ENCODE measurements at places on chromosomes 11 and 22.

DNA sequence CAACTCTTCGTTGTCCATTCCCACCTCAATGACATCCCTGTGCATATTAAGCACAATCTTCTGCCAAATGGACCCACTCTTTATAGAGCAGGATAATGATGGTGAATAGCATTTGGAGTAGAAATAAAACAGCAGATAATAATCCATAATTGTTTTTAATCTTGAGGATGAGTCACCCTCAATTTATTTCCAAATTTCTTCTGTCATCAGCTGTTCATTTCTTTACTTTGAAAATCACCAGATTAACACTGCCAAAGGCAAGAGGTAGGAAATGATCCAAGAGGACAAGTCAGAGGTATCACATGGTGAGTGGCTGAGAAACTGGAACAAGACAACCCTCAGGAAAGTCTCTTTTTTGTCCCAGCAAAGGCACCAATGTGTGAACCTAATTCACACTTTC, 7.3 kb upstream of the AMBRA1 start:
- no peak for DNase-seq

DNA sequence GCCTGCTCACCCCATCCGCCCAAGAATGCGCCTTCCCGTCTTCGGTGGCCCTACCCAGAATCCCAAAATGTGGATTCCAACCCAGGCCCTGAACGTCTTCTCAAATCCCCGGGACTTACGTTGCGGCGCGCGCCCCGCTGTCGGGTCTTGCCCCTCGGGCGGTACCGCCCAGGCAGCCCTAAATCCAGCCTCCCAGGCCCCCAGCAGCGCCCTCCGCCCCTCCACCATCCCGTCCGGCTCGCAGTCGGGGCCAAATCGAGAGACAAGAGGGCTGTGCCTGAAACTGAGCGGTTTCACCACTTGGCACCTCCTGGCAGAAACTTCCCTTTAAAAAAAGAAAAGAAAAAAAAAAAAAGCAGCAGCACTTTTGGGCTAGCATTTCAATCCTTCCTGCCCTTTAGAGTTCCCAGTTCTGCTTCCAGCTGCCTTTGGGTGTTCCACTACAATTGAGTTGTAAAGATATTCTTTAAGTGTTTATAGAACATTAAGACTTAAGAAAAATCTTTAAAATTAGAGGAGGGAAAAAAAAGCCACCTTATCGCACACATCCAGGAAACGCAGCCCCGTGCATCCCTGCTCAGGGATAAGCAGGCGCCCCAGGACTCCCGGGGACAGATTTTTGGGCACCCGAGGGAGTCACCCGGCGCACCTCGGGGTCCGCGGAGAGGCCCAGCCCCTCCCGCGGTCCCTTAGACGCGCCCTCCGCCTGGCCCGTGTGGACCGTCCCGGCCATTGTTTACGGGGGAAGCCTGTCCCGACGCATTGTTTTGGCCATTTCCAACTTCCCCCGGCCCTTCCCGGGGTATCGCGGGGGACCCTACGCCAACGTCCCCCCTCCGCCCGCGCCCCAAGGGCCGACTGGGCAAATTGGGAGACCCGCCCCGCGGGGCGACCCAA, 57.6 kb downstream of the KCNJ4 start:
- DNase-seq: no peak

GRCh38 chr11:2265396-2265795, 5.0 kb downstream of the ASCL2 start:
- no peak for DNase-seq

DNA sequence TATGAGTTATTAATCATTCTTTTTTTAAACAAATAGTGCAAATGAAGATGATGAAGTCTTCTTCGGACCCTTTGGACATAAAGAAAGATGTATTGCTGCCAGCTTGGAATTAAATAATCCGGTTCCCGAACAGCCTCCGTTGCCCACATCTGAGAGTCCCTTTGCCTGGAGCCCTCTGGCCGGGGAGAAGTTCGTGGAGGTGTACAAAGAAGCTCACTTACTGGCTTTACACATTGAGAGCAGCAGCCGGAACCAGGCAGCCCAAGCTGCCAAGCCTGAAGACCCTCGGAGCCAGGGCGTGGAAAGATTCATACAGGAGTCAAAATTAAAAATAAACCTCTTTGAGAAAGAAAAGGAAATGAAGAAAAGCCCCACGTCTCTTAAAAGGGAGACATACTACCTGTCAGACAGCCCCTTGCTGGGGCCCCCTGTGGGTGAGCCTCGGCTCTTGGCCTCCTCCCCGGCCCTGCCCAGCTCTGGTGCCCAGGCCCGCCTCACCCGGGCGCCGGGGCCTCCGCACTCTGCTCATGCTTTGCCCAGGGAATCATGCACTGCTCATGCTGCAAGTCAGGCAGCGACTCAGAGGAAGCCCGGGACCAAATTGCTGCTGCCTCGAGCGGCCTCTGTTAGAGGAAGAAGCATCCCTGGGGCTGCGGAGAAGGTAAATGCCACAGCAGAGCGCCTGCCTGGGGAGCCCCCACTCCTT, 11.8 kb downstream of the GTSE1 start:
- no peak for DNase-seq

DNA sequence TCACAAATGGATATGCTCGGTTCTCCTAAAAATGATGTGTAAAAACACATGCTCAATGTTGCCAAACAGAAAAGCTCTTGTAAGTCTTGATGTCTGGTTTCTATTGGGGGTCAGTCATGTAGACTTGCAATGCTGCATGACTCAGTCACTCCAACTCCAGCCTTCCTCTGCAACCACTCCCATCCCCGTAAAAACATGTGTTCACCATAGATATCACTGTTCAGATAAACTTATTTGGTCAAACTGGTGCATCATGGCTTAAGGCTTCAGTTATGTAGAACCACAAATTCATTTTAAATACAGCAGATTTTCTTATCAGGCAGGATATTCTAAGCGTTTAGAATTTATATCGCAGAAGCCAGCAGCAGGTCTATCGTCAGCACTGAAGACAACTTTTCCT, 298.4 kb upstream of the LUZP2 start:
- DNase-seq: no peak

DNA sequence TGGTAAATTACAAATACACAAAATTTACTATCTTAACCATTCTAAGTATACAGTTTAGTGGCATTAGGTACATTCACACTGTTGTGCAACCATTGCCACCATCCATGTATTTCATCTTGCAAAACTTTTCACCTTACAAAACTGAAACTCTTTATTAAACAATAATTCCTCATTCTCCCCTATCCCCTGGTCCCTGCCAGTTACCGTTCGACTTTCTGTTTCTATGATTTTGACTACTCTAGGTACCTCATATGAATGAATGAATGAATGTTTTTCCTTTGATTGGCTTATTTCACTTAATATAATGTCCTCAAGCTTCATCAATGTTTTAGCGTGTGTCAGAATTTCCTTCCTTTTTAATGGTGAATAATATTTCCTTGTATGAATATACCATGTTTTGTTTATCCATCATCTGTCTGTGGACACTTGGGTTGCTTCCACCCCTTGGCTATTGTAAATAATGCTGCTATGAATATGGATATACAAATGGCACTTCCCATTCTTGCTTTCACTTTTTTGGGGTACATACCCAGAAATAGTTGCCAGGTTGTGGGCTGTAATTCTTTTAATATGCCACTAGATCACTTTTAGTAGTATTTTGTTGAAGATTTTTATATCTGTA, 93.0 kb downstream of the UVRAG start:
- no peak for DNase-seq

- peak; percentile 45 for DNase-seq
These were observed 873 bp upstream of the SCO2 start for GRCh38 chr22:50526108-50526833.

GRCh38 chr11:27839226-27839913, 139.1 kb upstream of the BDNF start:
- peak; percentile 31 for DNase-seq

- no peak for DNase-seq
These were observed 54.3 kb downstream of the TSPAN18 start for GRCh38 chr11:44780940-44781631.

DNA sequence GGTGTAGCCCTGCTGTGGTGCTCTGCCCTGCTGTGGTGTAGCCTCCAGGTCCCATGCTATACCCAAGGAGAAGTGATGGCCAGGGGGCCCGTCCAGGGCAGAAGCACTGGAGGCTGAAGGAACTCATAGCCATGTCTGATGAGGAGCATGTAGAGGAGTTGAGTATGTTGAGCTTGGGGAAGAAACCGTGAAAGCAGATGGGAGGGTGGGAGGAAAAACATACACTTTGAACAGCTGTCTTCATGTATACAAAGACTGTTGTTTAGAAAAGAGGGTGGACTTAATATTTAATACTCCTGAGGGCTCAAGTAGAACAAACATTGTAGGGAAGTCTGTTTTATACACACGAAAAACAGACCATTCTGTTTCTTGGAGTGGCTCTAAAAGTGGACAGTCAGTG, 26.6 kb upstream of the TTC12 start:
- no peak for DNase-seq

GRCh38 chr11:78898266-78898775, 323.7 kb upstream of the NARS2 start:
- DNase-seq: no peak

- DNase-seq: no peak
These were observed 709 bp downstream of the MRGPRX4 start for GRCh38 chr11:18173225-18173866.

- no peak for DNase-seq
These were observed 749.8 kb upstream of the ARHGAP42 start for GRCh38 chr11:99937330-99937729.

GRCh38 chr11:113270080-113270479, 44.3 kb upstream of the TTC12 start:
- no peak for DNase-seq

DNA sequence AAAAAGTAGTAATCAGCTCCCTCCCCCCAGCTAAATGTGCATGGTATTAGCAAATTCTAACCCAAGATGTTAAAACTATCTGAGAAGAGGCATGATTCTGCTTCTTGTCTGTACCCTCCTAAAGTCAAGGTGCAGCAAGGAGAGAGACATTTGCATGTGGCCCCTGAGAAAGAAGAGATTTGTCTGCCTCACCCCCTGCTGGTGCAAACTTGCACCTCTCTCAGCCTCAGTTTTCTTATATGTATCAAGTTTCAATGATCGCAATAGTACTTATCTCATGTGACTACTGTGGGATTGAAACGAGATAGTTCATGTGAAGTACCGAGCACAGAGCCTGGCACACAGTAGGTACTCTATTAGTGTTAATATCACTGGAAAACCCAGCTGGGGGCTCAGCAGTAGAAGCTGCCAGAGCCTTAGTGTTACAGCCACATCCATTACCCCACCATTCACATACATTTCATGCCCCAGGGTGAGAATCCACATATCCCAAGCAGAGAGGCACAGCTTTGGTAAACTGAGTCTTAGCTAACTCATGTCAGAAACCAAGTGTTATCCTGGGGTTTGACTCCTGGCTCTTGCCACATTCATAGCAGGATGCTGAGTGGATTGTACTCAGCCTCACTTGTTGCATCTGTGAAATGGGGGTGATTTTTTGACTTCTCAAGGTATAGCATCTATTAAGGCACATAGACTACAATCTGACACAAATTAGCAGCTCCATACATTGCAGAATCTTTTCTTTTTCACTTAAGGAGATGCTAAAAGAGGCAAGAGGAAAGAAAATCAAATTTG, 24.9 kb downstream of the CD44 start:
- no peak for DNase-seq

- DNase-seq: no peak
These were observed 693.7 kb downstream of the OPCML start for GRCh38 chr11:132838627-132839026.

GRCh38 chr22:36286096-36286957, 33.4 kb downstream of the APOL1 start:
- no peak for DNase-seq

DNA sequence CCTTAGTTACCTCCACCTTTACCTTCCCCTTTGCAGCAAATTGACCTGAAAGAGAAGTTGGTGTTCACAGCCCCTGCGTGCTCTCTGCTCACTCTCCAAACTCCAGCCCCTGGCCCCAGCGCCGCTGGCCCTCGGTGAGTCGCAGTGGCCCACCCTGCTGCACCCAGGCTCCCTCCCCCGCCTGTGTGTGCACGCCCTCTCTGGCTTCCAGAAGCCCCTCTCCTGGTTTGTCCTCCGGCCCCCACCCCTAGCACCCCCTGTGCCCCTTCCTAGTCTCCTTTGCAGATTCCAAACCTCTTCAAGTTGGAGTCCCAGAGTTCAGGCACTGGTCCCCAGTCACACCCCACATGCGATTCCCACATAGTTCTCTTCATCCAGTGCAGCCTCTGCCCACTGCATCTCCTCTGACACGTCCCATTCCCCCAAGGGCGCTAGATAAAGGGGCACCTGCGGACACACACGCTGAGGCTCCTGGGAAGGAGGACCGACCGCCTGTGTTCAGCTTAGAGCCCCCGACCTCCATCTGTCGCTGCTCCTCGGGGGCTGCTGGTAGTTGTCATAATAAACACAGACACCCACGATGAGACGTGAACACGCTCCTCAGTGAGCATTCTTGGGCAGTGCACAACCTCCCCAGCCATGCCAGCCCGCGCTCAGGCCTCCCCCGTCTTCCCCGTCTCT, 1.5 kb upstream of the PHRF1 start:
- no peak for DNase-seq

DNA sequence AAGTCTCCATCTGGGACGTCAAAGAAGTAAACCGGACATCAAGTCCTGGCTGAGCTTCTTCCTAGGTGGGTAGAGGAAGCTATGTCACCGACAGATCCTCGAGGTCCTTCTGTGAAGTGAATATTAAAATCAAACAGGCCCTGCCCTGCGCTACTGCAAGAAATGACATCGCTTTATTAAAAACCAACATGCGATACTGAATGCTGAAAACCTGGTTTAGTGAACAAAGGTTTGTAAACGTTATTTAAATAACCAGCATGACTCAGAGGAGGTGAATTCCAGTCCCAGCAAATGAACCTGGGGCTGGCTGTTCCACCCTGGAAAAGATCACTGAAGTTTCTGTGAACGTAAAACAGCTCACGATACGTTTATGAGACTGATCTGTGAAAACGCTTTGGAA, 645 bp downstream of the RTCB start:
- peak; percentile 62 for DNase-seq

- no peak for DNase-seq
These were observed 25.0 kb downstream of the ARHGAP8 start for GRCh38 chr22:44777364-44777755.

DNA sequence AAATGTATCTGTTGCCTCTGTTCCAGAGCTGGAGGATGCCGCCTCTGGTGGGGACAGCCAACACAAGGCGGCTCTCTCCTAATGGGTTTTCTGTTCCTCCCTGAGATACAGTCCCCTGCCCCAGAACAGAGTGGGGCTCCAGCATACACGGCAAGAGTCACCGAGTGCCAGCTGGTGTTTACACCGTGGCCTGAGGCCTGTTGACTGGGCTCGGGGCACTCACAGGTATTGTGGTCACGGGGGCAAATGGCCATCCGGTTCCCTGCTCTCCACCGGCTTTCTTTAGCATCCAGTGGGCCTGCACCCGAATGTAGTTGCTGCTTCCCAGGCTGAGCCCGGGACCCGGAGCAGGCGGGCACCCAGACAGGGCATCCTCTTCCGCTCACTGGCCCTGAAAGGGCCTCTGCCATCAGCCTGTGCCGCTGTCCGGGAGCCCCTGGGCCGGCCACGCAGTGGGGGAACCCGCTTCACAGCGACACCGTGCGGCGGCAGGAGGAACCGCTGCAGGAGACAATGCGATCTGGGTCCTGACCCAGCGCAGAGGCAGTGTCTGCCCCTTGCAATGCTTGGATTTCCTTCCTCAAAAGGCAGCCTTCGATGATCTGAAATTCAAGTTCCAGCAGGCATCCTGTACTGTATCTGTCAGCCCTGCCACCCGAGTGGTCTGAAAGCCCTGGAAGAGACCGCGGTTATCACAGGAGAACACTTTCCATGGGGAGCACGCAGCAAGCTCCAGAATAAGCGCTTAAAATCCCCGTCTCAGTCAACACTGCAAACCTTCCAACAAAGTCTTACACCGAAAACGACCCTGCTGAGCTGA, 859 bp upstream of the KRTAP5-5 start:
- no peak for DNase-seq

- peak; percentile 45 for DNase-seq
These were observed 8.1 kb upstream of the SRSF8 start for GRCh38 chr11:95058621-95059020.
